ENCODE measurements at places on chromosomes 12 and 14.

DNA sequence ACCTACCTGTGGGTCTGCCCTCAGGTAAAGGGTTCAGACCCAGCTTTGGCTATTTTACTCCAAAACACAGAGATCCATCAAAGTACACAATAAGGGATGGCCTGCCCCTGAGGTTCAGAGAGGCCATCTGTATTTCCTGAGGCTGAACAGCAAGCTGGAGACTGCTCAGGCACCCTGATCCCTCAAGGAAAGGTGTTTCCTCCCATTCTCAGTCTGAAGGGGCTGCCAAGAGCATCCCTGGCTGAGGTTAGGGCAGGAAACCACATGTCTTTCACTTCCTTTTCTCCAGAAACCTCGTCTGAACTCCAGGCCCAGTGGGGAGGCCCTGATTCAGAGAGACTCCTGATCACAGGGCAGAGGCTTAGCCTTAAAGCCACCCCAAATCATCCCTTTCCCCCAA is 1.5 kb downstream of the RILPL1 start:
- DNase-seq, result no peak
- H3K4me3 ChIP-seq, result no peak overlapping the region
- peaks cover 5% of the 10 kb centered on the region for H3K4me1 ChIP-seq

DNA sequence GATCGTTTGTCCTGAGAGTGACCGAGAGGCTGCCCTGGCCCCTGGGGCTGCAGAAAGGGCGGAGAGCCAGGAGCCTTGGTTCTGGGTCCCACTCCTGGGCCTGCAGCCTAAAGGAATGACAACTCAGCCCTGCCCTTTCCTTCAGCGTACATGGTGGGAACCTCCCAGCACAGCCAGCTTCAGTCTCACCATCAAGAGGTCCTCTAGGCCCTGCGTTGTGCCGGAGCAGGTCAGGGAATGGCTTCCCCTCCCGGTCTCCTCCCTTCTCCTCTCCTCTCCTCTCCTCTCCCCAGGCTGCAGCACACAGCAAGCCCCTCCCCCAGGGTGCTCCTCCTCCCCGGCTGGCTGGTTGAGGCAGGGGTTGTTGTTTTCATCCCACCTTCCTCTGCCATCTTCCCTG is 44.6 kb upstream of the TUNAR start:
- no peak overlapping the region for H3K4me3 ChIP-seq
- H3K27me3 ChIP-seq, result no peaks in the 10 kb centered on the region

- H3K4me1 ChIP-seq, result no peaks in the 10 kb centered on the region
- DNase-seq, result no peak
- no peaks in the 10 kb centered on the region for H3K27me3 ChIP-seq
- H3K36me3 ChIP-seq, result no peaks in the 10 kb centered on the region
- H3K4me3 ChIP-seq, result no peak overlapping the region
These were observed 648 bp downstream of the ERP27 start for GRCh38 chr12:14937689-14938088.

DNA sequence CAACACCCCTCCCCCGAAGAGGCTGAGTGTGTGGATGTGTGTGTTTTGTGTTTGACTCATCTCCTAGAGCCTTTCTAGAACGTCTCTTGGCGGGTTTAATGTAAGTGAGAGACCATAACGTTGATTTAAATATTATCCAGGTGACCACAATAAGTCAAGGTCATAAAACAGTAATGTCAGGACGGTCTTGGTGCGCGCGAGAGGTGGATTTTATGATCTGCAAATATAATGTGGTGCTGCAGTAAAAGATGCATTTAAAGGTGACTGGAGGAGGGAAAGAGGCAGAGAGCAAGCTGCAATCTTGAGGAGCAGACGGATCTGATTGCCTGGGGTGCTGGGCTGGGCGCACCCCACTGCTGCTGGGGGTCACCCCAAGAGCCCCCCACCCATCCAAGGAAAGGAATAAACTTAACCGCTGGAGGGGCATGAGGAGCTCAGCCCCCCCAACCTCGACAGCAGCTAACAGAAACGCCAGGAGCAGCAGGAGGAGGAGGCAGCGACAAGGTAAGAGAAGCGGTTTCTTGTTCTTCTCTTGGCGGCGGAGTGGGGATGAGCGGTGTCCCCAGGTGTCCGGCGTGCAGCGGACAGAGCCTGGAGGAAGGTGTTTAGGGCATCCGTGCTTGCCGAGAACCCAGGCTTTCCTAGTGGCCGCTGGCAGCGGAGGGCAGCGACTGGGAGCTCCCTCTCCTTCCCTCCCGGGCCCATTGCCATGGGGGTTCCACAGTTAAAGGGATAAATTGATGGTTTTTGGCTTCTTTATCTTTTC is 5.5 kb downstream of the HOXC10 start:
- H3K36me3 ChIP-seq, result no peaks in the 10 kb centered on the region
- H3K27ac ChIP-seq, result no peak overlapping the region
- H3K4me1 ChIP-seq, result peaks cover 5% of the 10 kb centered on the region
- H3K4me3 ChIP-seq, result no peak overlapping the region
- DNase-seq, result no peak
- H3K27me3 ChIP-seq, result peaks cover 99% of the 10 kb centered on the region

All from colonic mucosa (tissue), 4 donors.